Right hindlimb (tissue), 1 donor: ENCODE measurements at places on chromosomes 2 and 18.

DNA sequence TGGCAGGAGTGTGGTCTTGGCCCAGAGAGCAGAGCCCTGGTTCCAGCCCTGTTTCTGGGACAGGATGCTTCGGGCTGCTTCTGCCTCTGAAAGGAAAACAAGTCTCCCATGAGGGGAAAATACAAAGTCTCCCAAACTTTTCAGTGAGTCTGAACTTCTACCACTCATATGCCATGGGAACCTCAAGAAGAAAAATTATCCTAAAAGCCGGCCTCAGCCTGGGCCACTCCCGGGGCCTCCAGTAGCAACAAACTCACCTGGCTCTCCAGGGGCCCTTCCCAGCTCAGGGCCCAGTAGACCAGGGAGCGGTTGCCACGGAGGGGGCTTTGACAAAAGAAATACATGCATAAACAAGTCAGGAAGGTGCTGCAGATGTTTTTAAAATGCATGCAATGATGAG lies 289.2 kb upstream of the HDAC4 start:
- DNase-seq, result peak; percentile 11

GRCh38 chr18:61900504-61901281 lies 7.9 kb upstream of the RNF152 start:
- no peak for DNase-seq

- DNase-seq, result peak; percentile 54
These were observed 89.4 kb upstream of the MAP2 start for GRCh38 chr2:209334188-209335017.

GRCh38 chr18:79068341-79068936 lies 755 bp upstream of the ATP9B start:
- DNase-seq, result no peak

GRCh38 chr18:77071711-77072292 lies 60.8 kb downstream of the MBP start:
- no peak for DNase-seq

DNA sequence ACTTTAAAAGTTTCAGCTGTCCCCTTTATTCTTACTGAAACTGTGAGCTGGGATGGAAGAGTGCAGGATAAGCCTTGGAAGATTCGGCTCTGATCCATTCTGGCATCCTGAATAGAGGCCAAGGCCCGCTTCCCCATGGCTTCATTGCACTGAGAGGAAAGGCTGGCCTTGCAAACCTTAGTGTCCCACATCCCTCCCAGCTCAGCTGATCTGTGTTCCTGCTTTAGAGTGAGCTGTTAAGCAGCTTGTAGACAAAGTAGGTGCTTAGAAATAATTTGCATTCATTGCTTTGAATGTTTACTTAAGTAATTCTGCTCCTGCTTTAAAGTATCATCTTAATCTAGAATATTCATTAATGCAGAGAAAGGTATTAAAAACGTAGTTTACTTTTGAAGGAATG lies 169.6 kb upstream of the BOD1L2 start:
- DNase-seq, result no peak

- no peak for DNase-seq
These were observed 105.9 kb downstream of the ANKRD44 start for GRCh38 chr2:197204519-197205250.
